ENCODE measurements at places on chromosomes 3 and 15.

- no peak for DNase-seq
Observed at GRCh38 chr3:66172394-66172793, 48.4 kb upstream of the SLC25A26 start.

DNA sequence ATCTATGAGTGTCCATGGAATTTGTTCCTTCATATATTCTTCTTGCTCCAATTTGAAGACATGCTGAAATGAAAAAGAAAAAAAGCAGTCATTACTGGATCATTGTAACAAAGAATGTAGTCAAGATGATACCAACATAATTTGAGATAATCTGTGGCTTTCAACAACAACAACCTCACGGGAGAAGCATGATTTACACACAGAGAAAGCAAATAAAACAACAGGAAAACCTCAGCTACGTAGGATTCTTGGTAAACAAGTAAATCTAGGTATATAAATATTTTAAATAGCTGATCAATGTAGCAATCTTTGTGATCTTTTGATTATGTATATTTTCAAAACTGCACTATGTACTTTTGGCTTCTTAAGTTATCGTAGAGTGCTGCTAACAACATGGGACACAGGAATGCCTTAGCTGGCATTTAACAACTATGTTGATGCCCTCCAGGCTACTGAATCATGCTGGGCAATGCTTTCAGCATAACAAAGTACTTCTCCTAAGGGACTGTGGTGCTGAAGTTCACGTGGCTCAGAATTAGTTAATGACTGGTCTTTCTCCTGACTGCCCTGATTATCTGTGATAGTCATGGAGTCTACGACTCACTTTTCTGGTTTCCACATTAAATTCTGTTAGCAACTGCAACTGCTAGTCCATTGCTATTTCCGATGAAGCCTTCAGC is 96.5 kb upstream of the MYO5C start:
- DNase-seq, result no peak

- DNase-seq, result no peak
Observed at GRCh38 chr3:150096700-150097587, 126.2 kb upstream of the PFN2 start.

DNA sequence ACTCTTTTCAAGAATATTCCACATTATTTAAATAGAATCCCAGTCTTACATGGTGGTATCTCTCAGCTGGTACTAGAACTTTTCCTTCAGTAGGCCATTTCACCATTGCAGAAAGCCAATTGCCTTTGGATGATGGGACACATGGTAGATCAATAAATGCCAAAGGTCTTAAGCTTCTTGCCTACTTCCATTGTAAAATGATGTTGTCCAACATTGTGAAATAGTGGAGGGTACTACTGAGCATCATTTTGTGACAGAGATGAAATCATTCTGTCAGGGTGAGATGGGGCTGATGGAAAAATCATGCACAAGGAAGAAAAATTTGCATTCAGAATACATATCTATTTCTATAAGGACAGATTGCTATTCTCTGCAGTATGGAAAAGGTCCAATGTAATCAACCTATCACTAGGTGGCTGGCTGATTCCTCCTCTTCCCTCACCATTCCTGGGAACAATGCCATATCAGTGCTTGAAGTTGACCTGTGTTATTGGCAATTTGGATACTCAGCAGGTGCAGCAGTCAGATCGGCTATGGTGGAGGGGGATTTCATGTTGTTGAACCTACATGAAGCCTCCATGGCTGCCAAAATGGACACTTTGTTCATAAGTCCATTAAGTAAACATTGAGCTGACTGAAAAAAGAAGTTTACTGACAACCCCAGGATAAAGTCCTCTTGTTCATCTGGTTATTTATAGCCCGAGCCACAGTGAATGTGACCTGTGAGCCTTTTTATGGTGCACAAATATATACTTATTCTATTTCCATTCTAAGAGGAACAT is 596.9 kb upstream of the ARPP21 start:
- DNase-seq, result no peak
